ENCODE measurements at places on chromosomes 11 and 22. TPM values are rescaled to one million over a fixed set of nuclear protein-coding genes. Genes with fewer than 3 reads are reported as not detected.

- H3K27ac ChIP-seq = no peak overlapping the region
- H3K4me1 ChIP-seq = no peaks in the 10 kb centered on the region
- no peak overlapping the region for H3K4me3 ChIP-seq
- no peaks in the 10 kb centered on the region for H3K27me3 ChIP-seq
- no peaks in the 10 kb centered on the region for H3K36me3 ChIP-seq
- no peak for DNase-seq
Observed at GRCh38 chr11:72646472-72646871, 27.8 kb downstream of the PDE2A start.

The UBQLNL gene
- total RNA-seq = not detected

The GAB4 gene
- total RNA-seq = not detected

DNA sequence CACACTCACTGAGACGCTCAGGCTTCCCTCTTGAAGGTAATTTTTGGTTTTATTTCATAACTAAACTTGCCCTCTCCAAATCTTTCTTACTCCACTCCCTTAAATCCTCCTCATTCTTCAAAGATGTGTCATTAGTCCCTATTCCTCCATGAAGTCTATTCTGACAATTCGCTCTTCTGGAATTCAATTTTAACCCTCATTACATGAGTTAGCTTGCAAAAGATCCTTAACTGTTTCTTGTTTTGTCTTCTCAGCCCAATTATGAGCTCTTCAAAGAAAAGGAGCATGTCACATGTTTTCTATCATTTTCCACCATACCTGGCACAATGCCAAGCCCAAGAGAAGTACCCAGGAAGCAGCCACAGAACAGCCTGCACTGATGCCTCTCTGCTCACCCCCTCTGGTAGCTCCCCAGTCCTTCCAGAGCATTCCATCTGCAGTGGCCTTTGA is 13.0 kb downstream of the GALNT18 start:
- H3K4me1 ChIP-seq = peaks cover 2% of the 10 kb centered on the region
- H3K27ac ChIP-seq = no peak overlapping the region
- peaks cover 7% of the 10 kb centered on the region for H3K27me3 ChIP-seq
- no peak for DNase-seq
- H3K4me3 ChIP-seq = no peak overlapping the region

The TNNT3 gene
- 5.4 TPM for total RNA-seq

DNA sequence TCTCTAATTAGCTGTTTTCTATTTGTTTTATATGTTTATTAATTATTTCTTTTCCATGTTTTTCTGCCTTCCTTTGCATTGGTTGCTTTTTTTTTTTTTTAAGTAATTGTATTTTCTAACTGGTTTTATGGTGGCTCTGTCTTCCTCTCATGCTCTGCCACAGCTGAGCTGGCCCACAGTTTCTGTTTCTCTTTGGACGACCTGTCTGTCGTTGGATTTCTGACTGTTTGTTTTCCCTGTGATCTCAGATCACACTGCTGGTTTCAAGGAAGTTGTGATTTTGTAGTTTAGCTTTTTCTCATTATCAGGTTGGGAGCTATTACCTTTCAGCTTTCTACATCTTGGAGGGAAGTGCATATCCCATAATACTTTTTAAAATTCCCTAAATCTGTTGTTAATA is 15.9 kb upstream of the OR6M1 start:
- H3K4me1 ChIP-seq = no peaks in the 10 kb centered on the region
- no peak overlapping the region for H3K27ac ChIP-seq
- H3K27me3 ChIP-seq = peaks cover 5% of the 10 kb centered on the region
- H3K4me3 ChIP-seq = no peak overlapping the region
- H3K36me3 ChIP-seq = no peaks in the 10 kb centered on the region

Data from activated CD8-positive, alpha-beta T cell treated with anti-CD3 and anti-CD28 coated beads for 36 hours (primary cell).